ENCODE measurements at places on chromosomes 16 and 17.

DNA sequence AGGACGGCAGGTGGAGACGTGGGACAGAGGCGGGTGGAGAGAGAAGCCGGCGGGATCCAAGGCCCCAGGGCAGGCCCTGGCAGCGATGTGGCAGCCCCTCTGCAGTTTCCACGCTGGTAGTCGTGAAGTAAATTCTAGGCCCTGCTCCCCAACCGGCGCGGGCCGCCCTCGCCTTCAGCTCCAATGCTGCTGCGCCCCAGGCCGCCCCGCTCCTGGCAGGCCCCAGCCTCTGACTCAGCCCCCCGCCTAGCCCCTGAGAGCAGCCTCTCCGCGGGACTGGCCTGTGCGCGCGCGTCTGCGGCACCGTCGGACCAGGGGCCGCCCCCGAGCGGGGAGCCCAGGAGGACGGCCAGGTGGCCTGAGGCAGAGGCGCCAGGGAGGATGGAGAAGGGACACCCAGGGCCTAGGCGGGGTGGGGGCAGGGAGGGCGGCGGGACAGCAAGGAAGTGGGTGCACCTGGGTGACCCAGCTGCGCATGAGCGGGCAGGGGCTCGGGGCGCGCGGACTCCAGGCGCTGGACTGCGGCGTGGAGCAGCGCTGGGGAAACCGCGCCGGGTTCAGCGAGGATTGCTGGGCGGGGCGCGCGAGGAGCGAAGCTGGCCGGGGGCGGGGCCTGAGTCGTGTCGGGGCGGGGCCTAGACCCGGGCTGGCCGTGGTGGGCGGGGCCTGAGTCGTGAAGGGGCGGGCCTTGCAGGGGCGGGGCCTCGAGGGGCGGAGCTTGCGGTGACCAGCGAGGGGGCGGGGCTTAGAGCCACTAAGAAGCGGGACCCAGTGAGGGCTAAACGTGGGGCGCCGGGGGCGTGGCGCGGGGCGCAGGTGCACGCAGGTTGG, 29.6 kb downstream of the ZNF778 start:
- DNase-seq: no peak

DNA sequence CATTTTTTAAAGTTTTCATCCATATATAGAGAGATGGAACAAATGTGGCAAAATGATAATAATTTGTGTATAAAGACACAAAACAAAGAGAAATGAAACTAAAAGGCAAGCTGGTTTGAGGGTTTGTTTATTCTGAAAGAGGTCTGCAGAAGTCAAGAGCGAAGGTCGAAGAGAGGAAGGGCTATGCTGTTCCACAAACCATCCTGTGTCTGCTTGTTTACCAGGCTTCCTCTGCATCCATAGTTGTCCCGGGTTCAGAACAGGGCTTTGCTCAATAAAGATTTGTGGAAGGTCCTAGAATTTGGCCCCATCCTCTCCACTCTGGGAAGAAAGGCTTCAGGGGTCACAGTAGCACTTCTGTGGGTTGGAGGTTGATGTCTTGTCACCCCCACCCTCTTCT, 2.4 kb upstream of the MARVELD3 start:
- DNase-seq: no peak

DNA sequence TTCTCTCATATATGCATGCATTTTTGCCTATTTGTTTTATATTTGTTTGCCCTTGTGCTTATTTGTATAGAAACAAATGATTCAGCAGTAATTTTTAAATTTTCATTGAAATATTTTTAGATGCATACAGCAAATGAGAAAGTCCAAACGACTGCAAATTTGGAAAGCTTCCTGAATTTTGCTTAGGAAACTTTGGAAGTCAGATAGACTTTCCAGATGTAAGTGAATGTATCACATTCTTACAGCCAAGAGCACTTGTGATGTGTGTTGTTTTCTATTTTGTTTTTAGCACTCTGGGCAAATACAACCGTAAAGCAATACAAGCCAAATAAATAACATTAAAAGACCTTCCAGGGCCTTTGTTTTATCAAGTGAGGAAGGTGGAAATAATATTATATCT, 680.8 kb upstream of the CDH8 start:
- no peak for DNase-seq

- no peak for DNase-seq
These were observed 21.2 kb downstream of the CDC42EP4 start for GRCh38 chr17:73290399-73291259.

DNA sequence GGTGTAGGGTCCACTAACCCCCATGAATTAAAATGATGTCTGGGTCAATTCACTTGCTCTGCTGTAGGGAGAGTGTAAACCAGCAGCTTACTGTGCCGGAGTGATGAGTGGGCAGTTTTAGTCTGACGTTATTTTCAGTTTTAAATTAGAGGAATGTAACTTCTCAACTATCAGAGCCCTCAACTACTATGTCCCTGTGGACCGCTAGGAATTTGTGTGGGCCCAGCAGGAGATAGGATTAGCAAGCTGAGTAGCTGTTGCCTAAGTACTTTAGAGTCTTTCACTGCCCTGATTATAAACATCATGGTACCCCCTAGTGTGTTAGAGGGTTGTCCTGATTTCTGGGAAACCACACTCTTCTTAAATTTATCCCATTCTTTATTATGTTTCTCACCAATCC, 11.4 kb downstream of the MARVELD3 start:
- no peak for DNase-seq

- no peak for DNase-seq
These were observed 27.1 kb downstream of the MEOX1 start for GRCh38 chr17:43634591-43635125.

- DNase-seq: no peak
These were observed 68.8 kb downstream of the ITFG1 start for GRCh38 chr16:47392081-47392480.

GRCh38 chr17:78965491-78965924, 14.2 kb downstream of the LGALS3BP start:
- DNase-seq: no peak

DNA sequence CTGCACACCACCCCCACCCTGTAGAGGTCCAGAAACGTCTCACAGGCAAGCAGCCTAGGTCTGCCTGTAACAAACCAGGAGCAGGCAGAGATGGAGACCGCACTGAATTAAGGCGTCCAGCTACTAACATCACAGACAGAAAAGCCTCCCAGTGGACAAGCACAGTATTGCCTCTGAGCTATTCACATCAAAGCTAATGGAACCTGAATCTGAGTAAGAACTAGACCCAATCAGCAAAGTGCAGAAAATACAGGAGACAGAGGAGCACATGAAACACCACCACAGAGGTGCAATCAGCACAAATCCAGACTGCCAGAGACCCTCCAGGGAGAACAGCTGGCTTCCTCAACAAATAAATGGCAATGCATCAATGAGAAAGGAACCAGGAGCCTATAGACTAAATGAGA, 22.2 kb upstream of the PEMT start:
- no peak for DNase-seq

GRCh38 chr17:63519116-63519881, 3.9 kb upstream of the KCNH6 start:
- no peak for DNase-seq

DNA sequence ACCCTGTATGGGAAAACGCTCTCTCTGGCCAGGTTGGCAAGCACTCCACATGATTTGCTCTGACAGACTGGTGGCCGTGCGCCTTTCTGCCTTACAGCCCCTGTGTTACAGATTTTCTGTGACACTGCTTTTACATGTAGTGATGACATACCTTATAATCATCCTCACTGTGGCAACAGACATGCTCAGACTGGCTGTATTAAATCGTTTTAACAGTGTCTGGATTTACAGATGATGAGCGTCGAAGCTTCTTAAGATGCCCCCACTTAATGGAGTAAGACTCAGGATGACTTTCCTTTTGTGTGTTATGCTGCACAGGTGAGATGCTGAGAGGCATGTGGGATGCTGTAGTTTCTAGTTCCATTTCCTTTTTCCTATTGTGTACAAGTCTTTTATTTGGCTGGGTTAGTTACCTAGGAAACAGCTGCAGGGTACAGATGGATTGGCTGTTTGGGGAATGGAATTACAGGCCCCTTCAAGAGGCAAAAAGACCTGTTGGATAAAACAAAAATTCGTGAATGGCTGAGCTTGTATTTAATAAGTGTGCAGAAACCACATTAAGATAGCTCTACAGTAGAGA, 20.9 kb upstream of the VWA3A start:
- DNase-seq: no peak

DNA sequence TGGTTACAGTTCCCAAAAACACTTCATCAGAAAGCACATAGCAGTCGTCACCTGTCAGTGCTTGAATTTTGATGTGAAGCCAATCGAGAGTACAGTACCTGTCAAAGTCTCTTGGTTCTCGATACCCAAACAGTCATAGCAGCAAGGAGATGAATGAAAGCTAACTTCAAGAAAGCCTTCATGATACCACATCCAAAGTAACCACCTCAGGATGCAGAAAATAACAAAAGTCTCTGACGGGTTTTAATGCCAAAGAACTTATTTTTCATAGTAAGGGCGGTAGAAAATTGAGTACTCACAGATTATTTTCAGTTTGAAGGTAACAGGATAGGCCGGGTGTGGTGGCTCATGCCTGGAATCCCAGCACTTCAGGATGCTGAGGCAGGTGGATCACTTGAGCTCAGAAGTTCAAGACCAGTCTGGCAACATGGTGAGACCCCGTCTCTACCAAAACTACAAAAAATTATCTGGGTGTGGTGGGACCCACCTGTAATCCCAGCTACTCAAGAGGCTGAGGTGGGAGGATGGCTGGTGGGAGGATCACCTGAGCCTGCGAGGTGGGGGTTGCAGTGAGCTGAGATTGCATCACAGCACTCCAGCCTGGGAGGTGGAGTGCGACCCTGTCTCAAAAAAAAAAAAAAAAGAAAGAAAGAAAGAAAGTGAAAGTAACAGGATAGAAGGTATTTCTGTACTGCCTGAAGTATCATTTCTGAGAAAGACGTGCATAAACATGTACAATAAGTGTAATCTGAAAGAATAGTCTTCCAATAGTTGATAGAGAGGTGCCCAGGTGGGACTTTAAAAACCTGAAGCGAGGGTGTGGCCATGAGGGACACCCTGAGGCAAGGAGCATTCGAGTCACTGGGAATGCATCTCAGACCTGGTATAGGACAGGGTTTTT, 15.4 kb downstream of the MFSD11 start:
- DNase-seq: no peak

DNA sequence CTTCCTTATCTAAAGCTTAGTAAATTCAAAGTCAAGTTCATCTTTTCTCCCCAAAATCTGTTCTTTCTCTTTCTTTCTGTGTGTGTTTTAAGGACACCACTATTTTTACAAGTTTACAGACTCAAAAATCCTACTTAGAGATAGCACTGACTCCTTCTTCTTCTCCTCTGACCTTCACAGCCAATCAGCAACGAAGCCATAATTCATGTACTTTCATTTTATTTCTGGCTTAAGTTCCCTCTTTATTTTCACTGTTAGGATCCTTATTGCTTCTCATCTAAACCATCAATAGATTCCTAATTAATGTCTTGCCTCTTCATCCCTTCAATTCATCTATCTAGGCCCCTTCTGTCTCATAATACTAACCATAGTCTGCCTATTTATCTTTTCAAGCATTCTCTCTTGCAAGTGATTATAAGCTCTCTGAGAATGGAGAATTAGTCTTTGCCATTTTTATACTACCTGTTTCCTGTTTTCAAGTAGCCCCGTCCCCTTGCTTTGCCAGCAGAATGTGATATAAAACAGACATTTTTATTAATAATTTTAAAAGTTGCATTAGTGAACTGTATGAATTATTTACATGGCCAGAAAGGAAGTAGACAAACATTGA, 27.0 kb downstream of the CDC27 start:
- no peak for DNase-seq

- no peak for DNase-seq
These were observed 35.0 kb downstream of the GPT2 start for GRCh38 chr16:46918905-46919792.

GRCh38 chr17:17365476-17366110, 62.4 kb downstream of the NT5M start:
- no peak for DNase-seq

- no peak for DNase-seq
These were observed 50.0 kb upstream of the CCL1 start for GRCh38 chr17:34412965-34413441.

- no peak for DNase-seq
These were observed 798.4 kb upstream of the EEF2KMT start for GRCh38 chr16:5895976-5896375.

DNA sequence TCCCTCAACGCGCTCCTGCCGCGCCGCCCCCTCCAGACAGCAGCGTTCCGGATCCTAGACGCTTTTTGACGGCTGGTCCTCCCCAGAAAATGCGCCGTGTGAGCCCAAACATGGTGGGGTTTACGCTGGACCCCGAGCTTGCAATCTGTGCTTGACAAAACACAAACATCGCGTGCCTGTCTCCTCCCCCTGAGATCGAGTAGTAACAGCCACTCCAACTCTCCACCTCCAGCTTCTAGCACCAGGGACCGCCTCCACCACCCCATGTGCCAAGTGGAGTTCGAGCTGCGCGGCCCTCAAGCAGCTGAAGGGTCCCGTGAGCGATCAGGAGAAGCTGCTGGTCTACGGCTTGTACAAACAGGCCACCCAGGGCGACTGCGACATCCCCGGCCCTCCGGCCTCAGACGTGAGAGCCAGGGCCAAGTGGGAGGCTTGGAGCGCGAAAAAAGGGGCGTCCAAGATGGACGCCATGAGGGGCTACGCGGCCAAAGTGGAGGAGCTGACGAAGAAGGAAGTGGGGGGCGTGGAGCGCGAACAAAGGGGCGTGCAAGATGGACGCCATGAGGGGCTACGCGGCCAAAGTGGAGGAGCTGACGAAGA, 656 bp upstream of the GEMIN4 start:
- DNase-seq: no peak

DNA sequence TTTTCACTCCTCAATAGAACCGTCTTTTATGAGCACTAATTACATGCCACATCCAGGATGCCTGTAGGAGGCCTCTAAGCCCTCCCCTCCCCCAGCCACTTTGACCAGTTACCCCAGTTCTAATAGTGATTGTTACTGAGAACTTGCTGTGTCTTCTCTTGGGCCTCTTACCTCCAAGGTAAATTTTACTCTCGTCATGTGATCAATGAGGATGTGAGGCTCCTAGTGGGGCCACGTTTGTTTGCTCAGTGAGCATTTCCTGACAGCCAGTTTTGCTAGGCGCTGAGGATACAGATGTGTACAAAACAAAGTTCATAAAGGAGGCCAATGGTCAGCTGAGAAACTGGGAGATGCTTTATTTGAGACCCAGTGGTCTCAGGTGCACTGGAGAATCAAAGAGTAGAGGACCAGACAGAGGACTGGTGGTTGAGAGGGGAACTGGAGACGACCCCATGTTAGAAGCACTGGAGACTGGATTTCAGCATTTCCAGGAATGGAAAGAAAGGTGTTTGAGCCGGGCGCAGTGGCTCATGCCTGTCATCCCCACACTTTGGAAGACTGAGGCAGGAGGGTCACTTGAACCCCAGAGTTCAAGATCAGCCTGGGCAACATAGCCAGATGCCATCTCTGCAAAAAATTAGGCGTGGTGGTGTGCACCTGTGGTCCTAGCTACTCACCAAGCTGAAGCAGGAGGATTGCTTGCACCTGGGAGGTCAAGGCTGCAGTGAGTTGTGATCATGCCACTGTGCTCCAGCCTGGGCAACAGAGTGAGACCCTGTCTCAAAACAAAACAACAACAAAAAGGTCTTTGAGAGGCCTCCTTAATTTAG, 2.6 kb downstream of the ATP2C2 start:
- no peak for DNase-seq

- DNase-seq: no peak
These were observed 73.7 kb downstream of the ITFG1 start for GRCh38 chr16:47387026-47387734.

- no peak for DNase-seq
These were observed 163.9 kb downstream of the PRKCB start for GRCh38 chr16:23999663-24000062.

Measured in cortex of kidney (tissue), 1 donor.